ENCODE measurements at places on chromosomes 12 and 14.

DNA sequence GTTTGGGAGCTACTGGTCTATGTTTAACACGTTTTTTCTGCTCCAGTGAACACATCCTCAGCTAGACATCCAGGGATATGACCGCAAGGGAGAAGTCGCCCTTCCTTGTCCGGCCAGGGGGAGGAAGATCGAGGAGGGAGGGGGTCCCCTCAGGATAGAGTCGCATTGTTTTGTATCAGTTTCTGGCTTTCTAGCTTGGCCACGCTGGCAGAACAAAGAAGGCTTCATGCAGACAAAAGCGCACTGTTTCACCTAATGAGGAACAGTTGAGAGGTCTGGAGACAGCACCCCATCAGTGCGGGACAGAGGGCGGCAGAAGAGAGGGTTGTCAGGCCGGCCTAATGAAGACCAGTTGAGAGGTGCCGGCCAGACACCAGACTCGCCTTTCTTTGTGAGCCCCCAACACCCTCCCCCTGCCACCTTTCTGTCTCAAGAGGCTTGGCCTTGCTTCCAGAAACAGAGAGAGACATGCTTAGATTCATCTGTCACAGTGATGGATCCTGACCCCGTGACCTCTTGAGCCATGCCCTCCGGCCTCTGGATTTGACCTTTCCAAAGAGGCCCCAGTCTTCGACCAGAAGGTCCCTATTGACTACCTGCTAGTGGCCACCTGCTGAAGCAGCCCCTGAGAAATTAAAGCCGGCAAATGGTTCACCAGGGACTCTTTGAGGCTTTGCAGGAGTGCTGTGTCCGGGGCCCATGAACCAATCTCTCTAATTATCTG, 254.7 kb upstream of the TBX3 start:
- no peak for DNase-seq

DNA sequence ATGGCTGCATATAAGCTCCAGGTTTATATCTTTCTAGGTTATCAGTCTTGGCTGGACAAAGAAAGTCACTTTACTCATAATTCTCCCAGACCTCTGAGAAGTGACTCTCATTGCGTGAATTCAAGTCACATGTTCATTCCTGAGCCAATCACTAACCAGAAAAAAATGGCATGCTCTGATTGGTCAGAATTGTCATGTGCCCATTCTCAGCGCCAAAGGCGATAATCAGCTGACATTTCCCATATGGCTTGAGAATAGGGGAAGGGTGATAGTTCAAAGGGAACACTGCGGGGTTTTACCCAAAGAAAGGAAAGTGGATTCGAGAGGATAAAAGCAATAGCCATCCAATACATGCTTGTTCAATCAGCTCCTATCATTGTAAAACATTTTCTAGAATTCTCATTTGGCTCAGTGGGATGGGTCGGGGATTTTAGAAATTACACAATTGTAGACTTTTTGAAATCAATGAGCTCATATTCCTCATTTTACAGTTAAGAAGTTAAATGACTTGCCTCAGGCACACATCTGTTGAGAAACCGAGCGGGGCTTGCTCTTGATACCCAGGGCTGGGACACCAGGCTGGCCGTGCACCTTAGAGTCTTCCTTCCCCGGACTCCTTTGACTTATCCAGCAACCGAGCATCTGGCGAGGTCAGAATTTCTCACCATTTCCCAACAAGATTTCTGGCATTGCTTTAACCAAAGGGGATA, 454.0 kb upstream of the TBX3 start:
- no peak for DNase-seq

GRCh38 chr12:69243099-69244084, 4.0 kb downstream of the CPSF6 start:
- no peak for DNase-seq

DNA sequence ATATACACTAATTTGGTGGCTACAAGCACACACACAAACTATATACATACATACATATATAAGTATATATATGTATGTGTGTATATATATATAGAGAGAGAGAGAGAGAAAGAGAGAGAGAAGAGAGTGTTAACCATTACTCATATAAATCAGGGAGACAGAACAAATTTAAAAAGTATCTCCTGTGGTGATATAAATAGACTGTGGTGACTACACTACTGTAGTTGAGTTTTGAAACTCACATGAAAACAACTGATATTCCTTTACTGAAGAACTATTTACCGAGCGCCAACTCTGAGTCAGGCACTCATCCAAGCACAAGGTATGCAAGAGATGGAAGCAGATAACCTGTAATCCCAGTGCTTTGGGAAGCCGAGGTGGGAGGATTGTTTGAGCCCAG, 67.3 kb upstream of the ANO6 start:
- no peak for DNase-seq

- DNase-seq: no peak
These were observed 3.4 kb downstream of the SLC6A12 start for GRCh38 chr12:210277-211141.

DNA sequence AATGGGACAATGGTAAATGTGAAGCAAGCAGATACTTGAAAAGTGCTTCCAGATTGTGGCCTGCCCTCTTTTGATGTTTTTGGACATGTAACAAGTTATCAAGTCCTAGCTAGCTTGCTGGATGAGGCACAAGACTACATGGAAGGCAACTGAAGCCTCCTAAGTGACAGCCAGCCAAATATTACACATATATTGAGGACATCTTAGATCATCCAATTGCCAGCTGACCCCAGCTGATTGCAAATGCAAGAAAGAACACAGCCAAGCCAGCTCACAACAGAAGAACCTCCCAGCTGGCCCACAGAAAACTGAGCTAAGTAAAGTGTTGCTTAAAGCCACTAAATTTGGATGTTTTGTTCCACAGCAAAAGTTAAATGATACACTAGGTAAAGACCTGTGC, 156.9 kb downstream of the SRGAP1 start:
- DNase-seq: no peak

DNA sequence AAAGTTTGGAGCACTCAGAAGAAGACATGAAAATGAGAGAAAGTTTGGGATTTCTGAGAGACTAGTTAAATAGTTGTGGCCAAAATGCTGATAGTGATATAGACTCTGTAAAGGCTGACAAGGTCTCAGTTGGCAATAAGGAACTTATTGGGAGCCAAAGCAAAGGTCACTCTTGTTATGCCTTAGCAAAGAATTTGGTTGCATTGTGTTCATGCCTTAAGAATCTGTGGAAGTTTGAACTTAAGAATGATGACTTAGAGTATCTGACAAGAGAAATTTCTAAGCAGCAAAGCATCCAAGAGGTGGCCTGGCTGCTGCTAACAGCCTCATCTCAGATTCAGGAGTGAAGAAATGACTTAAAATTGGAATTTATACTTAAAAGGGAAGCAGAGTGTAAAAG, 113.8 kb downstream of the PIK3C2G start:
- DNase-seq: peak; percentile 42

- no peak for DNase-seq
These were observed 45.1 kb downstream of the FAM222A start for GRCh38 chr12:109758426-109759420.

GRCh38 chr12:121568518-121568917, 12.3 kb downstream of the KDM2B start:
- DNase-seq: no peak

DNA sequence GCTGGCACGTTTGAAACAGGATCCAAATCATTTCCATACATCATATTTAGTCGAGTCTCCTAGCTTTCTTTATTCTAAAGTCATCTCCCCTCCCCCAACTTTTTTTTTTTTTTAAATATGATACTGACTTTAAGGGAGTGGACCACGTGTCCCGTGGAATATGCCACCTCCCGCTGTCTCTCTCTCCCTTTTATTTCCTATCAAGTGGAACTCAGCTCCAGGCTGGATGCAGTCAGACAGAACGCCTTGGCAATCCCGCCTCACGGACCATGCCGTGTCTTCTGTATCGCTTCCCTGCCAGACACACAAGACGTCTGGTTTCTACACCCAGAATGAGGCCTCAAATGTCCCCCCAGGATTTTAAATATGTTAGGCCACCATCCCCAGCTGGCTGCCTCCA, 21.2 kb downstream of the BCL7A start:
- no peak for DNase-seq

DNA sequence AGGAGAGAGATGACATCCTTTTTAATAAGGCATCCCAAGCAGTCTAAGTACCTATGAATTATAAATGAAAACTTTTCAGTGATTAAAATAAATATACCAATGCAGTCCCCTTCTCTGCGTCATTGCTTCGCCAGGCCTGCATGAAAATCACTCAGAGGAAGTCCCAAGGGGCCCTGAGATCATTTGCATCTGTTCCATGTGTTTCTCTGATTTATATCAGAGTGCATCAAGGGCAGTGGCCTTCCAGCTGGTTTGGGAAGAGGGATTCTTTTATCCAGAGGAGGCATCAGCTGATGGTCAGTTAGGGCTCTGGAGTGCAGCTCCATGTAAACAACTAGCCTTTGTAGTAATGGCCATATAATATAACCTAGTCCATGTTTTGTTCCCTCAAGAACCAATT, 210.1 kb downstream of the RGS6 start:
- no peak for DNase-seq

- no peak for DNase-seq
These were observed 9.1 kb upstream of the CLEC9A start for GRCh38 chr12:10021342-10021741.

DNA sequence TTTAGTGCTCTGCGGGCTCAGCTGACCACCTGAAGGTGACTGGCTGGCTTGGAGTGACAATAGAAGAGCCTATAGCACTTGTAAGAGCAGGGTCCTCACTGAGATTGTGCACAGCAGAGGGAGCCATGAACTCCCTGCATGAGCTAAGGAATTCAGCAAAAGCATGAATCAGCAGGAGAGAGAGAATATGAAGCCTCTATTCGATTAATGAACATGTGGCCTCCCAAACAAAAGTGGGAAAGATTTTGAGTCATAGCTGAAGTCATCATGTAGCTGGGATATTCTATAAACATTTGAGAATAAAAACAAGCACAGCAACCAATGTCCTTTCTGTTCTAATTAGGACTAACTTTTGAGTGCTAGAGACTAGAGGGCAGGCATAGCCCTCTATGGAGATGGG, 626.6 kb downstream of the DIO2 start:
- DNase-seq: peak; percentile 93

- no peak for DNase-seq
These were observed 40.0 kb downstream of the KIF21A start for GRCh38 chr12:39402922-39403321.

GRCh38 chr12:59593761-59594160, 2.1 kb upstream of the SLC16A7 start:
- peak; percentile 55 for DNase-seq

GRCh38 chr12:20006871-20007730, 361.2 kb upstream of the PDE3A start:
- DNase-seq: peak; percentile 95

DNA sequence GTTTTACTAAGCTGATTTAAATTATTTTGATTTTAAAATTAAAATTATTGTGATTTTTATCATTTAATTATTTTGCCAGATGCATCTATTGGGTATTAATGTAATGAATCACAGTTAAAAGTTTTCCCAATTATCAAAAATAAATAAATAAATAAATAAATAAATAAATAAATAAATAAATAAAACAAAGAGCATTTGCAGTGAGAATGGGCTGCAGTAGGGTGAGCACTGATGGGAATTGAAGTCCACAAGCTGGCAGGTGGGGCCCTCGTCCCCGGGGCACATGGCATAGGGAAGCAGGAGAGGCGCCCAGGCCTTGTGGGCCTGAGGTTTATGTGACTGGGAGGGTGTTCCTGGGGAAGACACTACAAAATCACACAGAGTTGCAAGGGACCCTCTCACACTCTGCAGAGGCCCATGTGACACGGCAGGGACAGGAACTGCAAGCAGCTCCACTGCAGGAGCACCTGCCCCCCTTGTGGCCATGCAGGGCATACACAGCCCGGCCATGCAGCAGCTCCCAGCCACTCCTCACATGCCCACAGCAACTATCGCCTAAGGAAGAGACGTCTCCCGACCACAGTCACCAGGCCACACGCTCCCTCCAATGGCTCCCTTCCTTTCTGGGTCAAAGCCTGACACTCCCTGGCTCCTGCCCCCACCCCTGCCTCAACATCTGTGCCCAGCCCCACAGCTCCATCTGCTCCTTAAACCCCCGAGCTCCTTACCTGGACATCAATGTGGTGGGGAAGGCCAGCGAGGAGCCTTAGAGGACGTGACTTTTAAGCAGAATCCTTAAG, 256.3 kb upstream of the SFSWAP start:
- peak; percentile 39 for DNase-seq

GRCh38 chr12:42684802-42685071, 95.2 kb upstream of the PRICKLE1 start:
- DNase-seq: no peak

GRCh38 chr12:121942145-121942718, 23.8 kb downstream of the CFAP251 start:
- DNase-seq: peak; percentile 51

DNA sequence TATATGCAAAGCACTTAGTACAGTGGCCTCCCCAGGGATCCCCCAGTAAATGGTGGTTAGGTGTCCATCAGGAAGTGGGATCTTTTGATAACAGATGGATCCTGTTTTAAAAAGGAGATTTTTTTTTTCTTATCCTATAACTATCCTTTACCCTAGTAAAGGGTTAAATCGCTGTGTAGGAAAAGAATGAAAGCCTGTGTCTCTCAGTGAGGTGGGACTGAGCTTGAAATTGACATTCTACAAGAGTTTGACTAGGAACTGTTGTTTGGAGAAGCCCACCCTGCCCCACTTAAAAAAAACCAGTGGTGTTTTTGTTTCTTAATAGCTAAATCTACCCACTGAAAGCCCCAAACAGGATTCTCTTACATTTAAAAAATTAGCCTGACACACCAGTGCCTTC, 112.2 kb upstream of the EGLN3 start:
- no peak for DNase-seq

DNA sequence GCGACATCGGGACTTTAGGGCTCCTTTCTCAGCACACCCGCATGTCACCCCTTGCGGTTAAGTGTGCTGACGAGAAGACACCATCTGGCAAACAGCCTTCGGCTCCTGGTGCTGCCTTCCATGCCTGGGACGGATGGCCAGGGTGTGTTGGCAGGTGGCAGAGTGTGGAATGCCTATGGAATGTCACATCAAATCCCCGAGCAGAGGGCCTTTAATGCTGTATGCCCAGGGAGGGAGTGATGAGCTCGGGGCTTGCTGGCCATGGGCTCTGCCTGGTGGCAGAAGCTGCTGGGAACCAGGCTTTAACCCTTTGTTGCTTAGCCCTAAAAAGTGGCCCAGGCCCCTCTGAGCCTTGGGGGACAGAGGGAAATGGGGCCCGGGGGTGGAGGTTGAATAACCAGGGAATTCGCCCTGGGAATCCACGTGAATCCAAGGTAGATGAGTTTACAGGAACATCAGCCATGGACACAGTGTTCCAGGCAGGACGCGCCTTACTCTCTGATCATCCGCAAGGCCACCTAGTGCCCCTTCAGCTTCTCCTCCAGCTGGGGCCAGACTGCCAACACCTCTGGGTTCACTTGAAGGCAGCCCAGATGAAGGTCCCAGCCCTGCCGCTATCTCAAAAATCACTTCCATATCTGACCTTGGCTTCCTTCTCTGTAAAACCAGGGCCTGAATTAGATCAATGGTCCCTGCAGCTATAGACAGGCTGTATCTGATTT, 17.4 kb downstream of the FAM181A start:
- DNase-seq: no peak

GRCh38 chr12:93868771-93869170, 191.6 kb downstream of the CRADD start:
- DNase-seq: peak; percentile 65

Data from fibroblast of skin of scalp (primary cell).